ENCODE measurements at places on chromosomes 3 and 15.

DNA sequence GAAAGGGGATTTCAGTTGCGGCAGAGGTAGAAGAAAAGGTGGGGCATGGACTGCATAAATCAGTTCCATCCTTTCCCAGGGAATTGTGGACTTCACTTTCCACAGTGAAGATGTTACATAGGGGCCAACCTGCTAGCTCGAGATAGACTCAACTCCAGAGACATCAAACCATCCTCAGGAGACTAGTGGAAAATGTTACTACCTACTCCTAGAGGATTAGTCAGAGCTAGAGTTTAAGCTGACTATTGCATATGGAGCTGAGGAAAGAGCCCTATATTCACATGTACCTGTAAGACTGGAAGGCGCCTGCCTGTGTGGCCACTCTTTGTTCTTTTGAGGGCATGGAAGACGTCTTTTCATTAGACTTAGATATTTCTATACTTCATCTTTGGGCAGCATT lies 69.2 kb downstream of the KLHL25 start:
- no peak for DNase-seq

DNA sequence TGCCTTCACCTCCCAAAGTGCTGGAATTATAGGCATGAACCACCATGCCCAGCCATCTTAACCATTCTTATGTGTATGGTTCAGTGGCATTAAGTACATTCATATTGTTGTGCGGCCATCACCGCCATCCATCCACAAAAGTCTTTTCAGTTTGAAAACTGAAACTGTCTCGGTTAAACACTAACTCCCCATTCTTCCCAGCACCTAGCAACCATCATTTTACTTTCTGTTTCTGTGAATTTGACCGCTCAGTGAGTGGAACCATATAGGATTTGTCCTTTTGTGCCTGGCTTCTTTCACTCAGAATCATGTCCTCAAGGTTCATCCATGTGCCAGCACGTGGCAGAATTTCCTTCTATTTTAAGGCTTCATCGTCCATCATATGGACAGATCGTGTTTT lies 5.8 kb downstream of the MCM2 start:
- DNase-seq, result no peak

- no peak for DNase-seq
Observed at GRCh38 chr15:79539401-79539800, 107.3 kb downstream of the MINAR1 start.

DNA sequence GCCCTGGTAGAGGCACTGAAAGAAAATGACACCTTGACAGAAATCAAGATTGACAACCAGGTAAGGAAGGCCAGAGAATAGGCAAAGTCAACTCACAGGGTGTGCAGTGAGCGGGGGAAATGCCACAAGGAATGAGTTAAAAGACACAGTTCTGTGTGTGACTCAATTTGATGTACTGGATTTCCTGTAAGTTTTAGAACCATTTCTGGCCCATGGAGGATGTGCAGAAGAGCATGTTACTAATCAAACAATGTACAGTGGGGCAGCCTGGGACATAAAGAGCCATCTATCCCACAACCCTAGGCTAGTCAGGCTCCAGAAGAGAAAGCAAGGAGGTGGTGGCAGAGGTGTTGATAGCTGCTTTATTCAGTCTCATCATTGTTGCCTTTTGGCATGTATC lies 31.2 kb upstream of the TMOD3 start:
- DNase-seq, result no peak

- no peak for DNase-seq
Observed at GRCh38 chr15:35047996-35048395, 37.1 kb downstream of the NANOGP8 start.

Data from NCI-H1048 (cell line).